Stimulated activated CD4-positive, alpha-beta T cell treated with anti-CD3 and anti-CD28 coated beads, TNF-alpha, amount 100 ng/mL, for 4 hours (primary cell): ENCODE measurements at places on chromosomes 3 and 15.

- DNase-seq, result no peak
Observed at GRCh38 chr3:184780981-184781515, 30.9 kb upstream of the VPS8 start.

DNA sequence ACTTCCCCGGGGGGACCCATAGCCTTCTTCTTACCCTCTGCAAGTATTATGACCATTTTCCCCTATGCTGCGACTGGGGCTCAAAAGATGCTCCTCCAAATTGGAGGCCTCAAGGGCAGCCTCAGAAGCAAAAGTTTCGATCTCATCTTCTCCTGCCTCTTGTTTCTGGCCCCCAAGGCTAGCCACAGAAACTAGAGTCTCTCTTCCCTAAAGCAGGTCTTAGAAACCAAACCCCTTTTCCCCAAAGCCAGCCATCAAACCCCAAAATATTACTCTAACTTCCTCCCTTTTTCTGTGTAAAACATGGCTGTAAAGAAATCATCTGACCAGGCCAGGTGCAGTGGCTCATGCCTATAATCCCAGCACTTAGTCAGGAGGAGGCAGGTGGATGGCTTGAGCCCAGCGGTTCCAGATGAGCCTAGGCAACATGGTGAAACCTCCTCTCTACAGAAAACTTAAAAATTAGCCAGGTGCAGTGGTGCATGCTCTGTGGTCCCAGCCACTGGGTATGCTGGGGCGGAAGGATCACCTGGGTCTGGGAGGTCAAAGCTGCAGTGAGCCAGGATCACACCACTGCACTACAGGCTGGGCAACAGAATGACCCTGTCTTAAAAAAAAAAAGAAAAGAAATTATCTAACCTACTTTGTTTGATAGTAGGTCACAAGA is 36.7 kb upstream of the MFGE8 start:
- no peak for DNase-seq

GRCh38 chr3:75001330-75001729 is 386.9 kb upstream of the CNTN3 start:
- DNase-seq, result no peak

DNA sequence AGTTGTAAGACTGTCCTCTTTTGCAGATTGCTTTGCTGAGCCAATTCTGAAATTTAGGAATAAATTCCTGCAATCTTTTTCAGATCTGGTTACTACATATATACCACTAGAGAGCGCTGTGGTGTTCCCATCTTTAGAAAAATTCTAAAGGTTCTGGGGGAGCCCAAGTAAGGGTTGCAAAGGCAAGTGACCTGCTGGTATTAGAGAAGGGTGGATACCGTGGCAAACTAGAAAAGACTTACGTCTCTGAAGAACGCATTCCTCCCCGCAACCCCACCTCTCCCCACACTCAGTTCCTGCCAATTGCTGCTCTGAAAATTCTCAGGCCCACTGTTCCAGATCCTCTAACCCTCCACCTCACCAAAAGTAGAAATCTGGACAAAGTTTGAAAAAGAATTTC is 48.5 kb downstream of the EFHB start:
- DNase-seq, result no peak

DNA sequence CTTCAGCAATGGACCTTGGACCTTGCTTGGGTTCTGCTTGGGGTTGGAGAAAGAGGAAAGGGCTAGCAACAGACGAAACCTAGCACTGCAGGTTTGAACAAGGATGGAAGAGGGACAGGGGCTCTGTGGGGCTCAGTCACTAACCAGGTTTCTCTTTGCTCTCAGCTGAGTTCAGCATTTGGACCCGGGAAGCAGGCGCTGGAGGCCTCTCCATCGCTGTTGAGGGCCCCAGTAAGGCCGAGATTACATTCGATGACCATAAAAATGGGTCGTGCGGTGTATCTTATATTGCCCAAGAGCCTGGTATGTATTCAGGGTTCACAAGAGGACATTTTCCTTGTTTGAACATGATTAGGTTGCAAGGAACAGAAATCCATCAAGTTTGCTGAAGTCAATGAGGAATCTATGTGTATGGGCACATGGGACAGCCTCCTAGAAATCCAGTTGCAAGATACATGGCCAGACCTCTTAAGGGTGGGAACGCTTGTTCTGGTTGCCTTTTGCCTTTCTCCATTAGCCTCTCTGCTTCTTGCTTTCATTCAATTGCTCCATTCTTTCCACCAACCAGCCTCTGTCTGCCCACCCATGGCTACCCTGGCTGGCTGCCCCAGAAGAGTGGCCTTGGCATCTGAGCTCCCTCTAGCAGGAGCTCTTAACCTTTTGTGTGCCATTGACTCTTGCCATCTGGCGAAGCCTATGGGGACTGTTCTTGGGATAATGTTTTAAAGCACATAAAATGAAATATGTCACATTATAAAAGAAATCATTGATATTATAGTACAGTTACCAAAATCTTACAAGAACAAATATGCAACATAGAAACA is 55.9 kb downstream of the DNASE1L3 start:
- no peak for DNase-seq

GRCh38 chr15:93210995-93211394 is 122.0 kb upstream of the RGMA start:
- DNase-seq, result no peak

DNA sequence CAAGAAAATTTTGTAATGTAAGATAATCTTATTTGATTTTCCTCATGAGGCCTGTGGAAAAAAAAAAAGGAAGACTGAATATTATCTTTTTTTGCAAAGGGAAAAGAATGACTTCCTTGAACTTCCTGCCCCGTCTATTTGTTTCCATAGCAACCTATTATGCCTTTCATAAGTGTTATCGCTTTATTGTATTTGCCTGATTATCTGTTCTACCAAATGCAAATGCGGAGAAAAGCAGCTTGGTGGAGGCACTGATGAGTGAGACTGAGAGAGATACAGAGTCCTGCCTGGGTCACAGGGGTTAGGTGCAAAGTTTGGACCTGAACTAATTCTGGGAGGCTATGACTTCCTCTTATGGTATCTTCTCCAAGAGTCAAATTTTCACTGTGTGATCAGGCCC is 334.0 kb upstream of the KCNMB2 start:
- no peak for DNase-seq

- no peak for DNase-seq
Observed at GRCh38 chr15:95295896-95296625, 1034.4 kb upstream of the NR2F2 start.

- DNase-seq, result no peak
Observed at GRCh38 chr3:127734754-127735473, 62.2 kb downstream of the ABTB1 start.

- DNase-seq, result no peak
Observed at GRCh38 chr3:126959921-126960603, 22.9 kb upstream of the PLXNA1 start.

DNA sequence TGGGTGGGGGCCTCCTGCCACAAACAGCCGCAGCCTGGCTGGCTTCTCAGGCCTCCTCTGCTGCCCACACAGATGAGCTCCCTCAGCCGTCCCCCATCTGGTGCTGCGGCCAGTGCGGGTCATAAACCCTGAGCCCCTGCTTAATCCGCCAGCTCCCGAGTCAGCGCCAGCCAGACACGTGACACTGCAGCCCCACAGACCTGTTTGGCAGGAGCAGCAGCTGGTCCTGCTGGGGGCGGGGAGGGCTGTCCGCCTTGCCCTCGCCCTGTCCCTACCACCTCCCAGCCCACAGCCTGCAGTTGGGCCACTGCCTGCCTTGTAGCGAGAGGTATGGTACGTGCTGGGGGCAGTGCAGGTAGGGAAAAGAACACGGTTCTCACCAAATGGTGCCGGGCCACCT is 86.2 kb downstream of the IQSEC1 start:
- no peak for DNase-seq

DNA sequence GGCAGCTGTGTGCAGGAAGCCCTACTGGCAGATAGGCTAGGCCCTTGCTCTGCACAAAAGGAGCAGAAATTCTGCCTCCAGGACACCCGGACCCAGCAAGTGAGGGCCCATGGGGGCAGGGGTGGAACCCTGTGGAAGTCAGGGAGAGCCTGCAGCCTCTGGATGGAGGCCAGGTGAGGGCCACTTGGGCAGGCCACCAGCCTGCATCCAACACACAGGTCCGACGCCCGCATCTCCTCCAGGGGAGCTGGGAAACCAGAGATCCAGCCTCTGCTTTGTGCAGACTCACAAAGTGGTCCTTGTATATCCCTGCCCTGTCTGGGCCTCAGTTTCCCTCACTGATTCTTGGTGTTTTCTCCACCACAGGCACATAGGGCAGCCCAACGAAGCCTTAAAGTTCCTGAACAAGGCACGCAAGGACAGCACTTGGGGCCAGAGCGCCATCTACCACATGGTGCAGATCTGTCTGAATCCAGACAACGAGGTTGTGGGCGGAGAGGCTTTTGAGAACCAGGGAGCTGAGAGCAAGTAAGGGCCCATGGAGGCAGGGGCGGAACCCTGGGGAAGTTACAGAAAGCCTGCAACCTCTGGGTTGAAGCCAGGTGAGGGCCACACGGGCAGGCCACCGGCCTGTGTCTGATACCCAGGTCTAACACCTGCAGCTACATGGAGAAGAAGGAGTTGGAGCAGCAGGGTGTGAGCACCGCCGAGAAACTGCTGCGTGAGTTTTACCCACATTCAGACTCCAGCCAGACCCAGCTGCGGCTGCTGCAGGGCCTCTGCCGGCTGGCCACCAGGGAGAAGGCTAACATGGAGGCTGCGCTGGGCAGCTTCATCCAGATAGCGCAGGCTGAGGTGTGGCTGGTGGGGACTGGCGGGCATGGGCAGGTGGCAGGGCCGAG is 16.6 kb downstream of the CSRNP1 start:
- no peak for DNase-seq

DNA sequence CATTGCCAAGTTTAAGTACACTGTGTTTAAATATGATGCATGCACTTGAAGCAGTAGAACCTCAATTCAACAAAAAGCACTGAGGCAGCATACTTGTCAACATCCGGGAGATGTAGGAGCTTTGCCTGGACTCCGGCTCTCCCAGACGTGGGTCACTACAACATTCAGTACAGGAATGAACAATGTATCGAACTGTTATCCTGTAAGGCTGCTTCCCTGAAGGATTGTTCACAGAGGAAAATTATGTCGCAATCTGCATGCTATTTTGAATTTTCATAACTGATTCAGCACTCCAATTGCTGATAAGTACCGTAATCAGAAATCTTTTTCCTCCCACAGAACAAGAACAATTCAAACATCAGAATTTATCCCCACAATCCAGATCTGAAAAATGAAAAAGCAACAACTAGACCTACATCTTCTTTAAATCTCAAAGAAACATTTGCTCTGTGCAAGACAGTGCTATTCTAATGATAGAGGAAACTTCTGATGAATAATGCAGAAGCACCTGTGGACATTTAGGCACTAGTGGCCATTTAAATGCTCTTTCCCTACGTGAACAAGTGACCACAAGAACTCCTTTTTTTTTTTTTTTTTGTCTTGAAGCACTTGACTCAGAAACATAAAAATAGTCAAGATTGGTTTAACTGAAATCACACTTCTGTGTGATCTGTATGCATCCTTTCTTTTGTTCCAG is 113.4 kb downstream of the PLCH1 start:
- no peak for DNase-seq

DNA sequence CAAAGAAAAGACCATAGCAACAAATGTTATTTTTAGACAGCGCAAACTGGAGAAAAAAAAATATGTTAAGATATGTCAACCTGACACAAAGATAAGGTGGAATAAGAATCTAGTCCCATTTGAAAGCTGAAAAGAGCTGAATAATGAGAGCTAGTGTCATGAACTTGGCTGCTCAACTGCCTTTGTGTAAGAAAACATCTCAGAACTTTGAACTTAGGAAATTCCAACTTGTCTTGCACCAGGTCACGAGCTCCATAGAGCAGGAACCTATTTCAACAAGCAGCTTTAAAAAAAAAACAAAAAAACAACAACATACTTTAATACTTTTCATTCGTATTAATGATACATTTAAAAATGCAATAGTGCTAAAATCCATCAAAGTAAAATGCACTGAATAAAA is 79.5 kb downstream of the ZNF280D start:
- no peak for DNase-seq

- no peak for DNase-seq
Observed at GRCh38 chr3:39186692-39187151, 5.7 kb downstream of the XIRP1 start.

GRCh38 chr3:108477511-108478147 is 32.8 kb downstream of the MYH15 start:
- DNase-seq, result peak; percentile 29

- no peak for DNase-seq
Observed at GRCh38 chr3:195441476-195441991, 1.3 kb downstream of the ACAP2 start.

DNA sequence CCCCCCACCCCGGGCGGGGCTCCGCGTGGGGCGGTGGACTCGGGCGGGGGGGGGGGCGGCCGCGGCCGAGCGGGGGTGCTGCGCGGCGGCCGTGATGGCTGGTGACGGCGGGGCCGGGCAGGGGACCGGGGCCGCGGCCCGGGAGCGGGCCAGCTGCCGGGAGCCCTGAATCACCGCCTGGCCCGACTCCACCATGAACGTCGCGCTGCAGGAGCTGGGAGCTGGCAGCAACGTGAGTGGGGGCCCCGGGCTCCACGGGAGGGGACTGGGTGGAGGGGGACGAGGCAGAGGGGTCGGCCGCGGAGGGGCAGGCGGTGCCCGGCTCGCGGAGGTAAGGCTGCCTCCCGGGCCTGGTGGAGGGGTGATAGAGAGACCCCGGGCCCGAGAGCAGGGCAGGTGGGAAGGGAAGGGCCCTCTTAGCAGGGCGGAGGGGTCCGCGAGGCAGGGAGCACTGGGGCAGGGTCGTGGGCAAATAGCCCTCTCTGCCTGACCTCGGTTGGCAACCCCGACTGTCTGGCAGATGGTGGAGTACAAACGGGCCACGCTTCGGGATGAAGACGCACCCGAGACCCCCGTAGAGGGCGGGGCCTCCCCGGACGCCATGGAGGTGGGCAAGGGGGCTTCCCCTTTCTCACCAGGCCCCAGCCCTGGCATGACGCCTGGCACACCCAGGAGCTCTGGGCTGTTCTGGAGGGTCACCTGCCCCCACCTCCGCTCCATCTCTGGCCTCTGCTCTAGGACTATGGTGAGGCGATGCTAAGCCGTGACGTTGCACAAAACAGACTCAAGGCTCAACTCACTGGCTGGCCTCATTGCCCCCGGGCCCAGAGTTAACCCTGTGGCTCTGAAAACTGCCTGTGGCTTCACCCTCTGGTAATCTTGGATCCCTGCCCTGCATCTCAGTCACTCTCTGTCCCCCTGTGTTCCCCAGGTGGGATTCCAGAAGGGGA is at the start of gene ECE2:
Gene ECE2, plus strand, starts transcription at position 62 of the 950 bp plus-strand sequence. Its CDS starts 132 bp downstream, at position 194.
- DNase-seq, result no peak

- no peak for DNase-seq
Observed at GRCh38 chr3:179526989-179527391, 35.7 kb upstream of the ACTL6A start.

DNA sequence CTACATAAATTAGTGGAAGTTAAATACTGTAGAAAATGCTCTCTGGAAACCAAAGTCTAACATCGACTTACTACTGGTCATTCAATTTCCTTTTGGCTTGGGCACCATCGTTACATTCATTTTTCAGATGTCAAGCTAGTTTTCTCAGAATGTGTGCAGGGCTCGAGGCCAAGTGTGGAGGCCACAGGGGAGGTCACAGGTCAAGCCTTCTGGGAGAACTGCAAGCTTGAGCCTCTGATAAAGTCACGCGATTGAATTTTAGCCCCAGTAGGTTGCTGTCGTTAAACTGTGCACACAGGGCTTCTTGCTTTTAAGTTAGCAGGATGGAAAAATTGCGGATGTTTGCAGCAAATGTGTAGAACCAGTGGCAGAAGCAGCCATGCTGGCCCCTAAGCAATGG is 182.2 kb downstream of the APBA2 start:
- no peak for DNase-seq

GRCh38 chr3:71462586-71462985 is 120.9 kb downstream of the FOXP1 start:
- no peak for DNase-seq
